Stimulated activated memory B cell treated with anti-CD40 and anti-IgM and Interleukin-4, amounts not matched to agents 10 μg/mL and 1 μg/mL and 100 μg/mL, for 72 hours (primary cell): ENCODE measurements at places on chromosomes 12 and 14.

DNA sequence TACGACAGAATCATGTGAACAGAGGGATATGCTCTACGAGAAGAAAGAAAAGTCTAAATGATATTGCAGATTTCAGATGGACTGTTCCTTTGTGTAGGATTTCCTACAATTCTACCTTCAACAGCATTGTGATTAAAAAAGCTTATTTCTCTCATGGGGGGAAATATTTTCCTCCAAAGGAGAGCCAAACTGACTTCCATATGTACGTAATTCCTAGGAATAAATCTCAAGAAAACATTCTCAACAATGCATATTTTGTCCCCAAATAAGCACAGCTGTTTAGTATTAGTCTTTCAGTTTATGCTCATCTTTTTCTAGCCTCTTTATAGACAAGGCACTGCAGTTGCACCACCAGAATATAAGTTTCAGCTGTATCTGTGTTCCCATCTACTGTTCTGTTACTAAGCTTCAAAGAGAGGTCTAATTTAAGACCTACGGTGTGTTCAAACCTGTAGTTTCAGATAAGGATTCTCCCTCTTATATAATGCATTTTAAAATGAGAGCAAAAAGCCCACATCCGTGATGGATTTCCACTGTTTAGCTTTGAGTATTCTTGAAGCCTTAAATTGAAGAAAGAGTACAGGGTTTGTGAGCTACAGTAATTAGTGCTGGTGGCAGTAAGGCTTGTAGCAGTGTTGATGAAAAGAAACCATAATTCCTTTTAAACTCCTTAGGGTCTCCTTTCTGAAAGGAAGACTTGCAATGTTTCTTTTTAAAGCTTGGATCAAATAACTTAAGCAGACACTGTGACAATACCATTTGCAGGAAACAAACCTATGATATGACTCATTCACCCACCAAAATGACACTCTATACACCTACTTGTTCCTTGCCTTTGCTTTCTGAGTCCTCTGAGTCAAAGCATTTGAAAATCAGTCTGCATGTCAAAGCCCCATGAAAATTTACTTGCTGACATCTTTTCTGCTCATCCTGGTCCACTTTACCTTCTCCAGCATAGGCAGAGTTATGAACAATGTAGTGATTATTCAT, 754.1 kb downstream of the NOVA1 start:
- no peaks in the 10 kb centered on the region for H3K27me3 ChIP-seq
- H3K4me3 ChIP-seq = no peak overlapping the region
- no peak for ATAC-seq
- H3K27ac ChIP-seq = no peak overlapping the region
- H3K36me3 ChIP-seq = no peaks in the 10 kb centered on the region

DNA sequence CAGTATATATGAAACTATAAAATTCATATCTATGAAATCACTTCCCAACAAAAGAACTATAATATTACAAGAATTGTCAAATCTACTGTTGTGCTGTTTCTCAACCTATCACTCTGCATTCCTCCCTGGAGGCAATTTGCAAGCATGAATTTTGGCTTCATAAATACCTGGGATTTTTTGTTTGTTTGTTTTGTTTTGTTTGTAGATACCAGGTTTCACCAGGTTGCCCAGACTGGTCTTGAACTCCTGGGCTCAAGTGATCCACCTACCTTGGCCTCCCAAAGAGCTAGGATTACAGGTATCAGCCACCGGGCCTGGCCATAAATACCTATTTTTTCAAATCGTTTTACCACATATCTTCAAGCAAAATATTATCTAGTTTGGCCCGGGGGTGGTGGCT, 38.7 kb downstream of the SGPP1 start:
- no peak for ATAC-seq
- no peaks in the 10 kb centered on the region for H3K27me3 ChIP-seq
- H3K4me1 ChIP-seq = peaks cover 7% of the 10 kb centered on the region
- no peak overlapping the region for H3K27ac ChIP-seq
- peaks cover 24% of the 10 kb centered on the region for H3K36me3 ChIP-seq
- no peak overlapping the region for H3K4me3 ChIP-seq

- no peak overlapping the region for H3K27ac ChIP-seq
- H3K4me3 ChIP-seq = no peak overlapping the region
- no peak for ATAC-seq
- H3K27me3 ChIP-seq = no peaks in the 10 kb centered on the region
These were observed 23.2 kb downstream of the CCND2 start for GRCh38 chr12:4296751-4297150.

- no peaks in the 10 kb centered on the region for H3K36me3 ChIP-seq
- peaks cover 80% of the 10 kb centered on the region for H3K27me3 ChIP-seq
- peaks cover 18% of the 10 kb centered on the region for H3K4me1 ChIP-seq
These were observed 1.3 kb downstream of the TEAD4 start for GRCh38 chr12:2960390-2960956.
